ENCODE measurements at places on chromosomes 5 and 9.

DNA sequence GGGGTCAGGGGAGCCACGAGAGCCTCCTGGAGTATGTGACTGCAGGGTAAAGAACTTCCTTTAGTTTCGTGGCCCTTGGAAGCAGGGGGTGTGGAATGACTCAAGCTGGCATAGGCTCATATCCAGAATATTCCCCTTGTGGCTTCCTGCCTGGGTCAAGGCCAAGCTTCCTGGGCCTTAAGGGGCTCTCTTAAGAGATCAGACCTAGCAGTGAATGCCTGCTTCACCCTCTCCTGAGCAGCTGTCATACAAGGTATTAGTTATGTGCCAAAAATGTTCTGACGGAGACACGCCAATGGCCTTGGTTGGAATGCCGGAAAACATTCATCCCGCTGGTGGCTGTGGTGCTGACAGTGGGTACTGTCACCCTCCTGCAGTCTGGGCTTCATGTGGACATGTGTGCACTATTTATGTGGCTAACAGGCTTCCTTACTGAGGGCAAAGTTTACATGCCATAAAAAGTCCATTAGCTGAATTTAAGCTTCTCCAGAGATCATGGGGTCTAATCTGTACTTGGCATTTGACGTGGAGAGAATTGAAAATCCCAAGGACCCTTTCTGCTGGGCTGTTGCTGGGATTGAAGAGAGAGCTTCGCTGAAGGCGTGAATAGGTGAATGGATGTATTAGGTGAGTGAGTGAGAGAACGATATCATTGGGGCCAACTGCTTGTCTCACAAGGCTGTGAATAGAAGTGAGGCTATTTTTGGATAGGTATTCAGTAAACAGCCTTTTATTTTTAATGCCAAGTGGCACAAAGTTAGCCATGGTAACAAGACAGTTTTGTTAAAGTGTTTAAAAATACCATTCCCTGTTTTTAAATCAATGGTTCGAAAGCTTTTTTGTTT lies 156.8 kb downstream of the MACROH2A1 start:
- no peak for DNase-seq

GRCh38 chr9:7433508-7434292 lies 365.9 kb downstream of the DMAC1 start:
- no peak for DNase-seq

DNA sequence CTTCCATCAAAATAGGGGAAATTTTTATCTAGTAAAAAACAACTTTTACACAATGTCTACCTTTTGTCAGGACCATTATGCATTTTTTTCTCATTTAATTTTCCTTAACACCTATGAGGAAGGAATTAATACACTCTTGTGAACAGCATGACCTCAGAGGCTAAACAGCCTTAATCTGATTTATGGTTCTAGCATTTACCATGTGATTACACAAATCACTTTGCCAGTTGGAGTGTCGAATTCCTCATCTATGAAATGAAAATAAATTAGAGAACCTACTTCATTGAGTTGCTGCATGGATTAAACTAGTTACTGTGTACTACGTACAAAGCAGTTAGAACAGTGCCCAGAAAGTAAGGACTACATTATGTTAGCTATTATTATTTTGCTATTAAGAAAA lies 187.7 kb upstream of the MPDZ start:
- no peak for DNase-seq

DNA sequence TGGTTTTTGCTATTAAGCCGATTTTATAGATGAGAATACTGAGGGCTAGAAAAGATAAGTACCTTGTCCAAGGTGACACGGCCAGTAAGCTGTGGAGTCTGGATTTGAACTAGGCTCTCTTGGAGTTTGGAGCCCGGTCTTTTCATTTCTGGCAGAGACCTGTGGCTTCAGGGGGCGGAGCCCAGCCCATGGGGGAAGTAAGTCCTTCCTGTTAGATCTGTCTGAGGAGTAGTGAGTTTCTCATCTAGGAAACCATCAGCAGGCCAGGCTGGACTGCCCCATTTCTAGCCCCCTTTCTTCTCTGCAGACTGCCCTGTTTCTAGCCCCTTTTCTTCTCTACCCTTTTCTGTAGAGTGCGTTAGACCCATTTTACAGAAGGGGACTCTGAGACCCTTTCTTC lies 521 bp upstream of the PTGS1 start:
- DNase-seq: no peak

DNA sequence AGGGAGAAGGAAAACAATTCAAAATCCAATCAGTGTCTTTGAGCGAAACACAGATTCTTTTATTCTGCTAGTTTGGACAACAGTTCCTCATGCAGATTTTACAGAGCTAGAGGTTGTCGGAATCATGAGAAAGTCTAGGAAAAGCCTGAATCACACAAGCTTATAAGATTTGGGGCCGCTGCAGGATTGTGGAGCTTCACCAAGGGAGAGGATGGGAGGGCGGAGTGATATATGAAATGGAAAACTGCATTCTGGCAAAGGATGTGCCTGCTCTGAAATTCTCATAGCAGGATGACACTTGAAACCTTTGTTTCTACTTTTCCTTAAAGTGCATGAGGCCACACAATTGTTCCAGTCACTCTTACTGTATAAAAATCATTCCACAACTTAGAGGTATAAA lies 134.3 kb downstream of the OR2K2 start:
- DNase-seq: no peak

DNA sequence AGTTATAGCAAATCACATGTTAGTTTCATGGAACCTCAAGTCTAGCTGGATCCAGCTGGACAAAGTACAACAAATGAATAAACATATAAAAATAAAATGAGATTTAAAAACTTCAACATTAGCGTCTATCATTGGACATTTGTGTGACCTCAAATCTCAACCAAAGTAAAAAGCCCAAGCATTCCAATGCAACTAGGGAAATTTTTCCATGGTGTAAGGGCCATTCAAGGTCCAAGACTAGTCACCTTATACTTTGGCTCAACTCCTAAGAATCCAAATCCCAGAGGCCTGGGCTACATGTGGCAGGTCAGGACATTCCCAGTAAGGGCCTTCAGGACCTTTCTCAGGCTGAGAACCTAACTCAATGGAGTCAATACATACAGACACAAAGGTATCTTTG lies 137.4 kb upstream of the DMAC1 start:
- DNase-seq: no peak

DNA sequence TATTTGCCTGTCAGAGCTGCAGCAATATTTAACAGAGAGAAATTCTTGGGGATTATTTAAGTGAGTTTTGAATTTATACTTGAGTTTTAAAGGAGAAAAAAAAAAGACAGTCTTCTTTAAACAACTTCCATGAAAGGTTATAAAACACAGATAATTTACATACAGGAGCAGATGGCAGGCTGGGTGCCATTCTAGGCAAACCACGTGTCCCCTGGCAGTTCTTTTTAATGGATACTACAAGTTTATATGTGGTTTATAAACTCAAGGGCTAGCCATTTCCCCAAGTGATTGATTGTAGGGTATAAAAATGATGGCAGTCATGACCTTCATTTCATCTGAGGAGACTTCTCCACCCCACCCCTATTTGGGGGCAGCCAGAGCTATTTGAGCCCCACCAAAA lies 166.6 kb downstream of the FSTL4 start:
- DNase-seq: no peak

All from stimulated activated CD8-positive, alpha-beta memory T cell treated with anti-CD3 and anti-CD28 coated beads, Interleukin-2, amount 100 ng/mL, for 1 hour (primary cell).